ENCODE measurements at places on chromosomes 2 and 18. TPM values are rescaled to one million over a fixed set of nuclear protein-coding genes. Genes with fewer than 3 reads are reported as not detected.

IL18R1 gene
- total RNA-seq = 15.8 TPM

DNA sequence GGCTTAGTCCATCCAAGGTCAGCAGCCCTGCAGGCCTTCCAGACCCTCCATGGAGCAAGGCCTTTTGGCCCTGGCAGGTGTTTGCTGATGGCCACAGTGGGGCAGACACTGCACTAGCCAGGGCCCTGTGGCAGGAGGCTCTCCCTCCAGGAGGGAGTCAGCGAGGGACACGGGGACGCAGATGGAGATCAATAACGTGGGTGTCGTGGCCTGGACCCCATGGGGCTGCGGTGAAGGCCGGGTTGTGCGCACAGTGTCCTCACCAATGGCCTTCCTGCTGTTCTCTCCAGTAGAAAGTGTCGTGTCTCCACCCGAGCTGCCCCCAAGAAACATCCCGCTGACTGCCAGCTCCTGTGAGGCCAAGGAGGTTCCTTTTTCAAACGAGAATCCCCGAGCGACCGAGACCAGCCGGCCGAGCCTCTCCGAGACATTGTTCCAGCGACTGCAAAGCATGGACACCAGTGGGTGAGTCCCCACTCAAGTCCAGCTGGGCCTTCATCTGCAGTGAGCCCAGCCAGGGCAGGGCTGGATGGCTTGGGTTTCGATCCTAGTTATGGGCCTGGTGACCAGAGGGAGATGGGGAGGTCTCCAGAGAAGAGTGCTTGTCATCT, 65.4 kb downstream of the INPP5D start:
- DNase-seq = no peak

DNA sequence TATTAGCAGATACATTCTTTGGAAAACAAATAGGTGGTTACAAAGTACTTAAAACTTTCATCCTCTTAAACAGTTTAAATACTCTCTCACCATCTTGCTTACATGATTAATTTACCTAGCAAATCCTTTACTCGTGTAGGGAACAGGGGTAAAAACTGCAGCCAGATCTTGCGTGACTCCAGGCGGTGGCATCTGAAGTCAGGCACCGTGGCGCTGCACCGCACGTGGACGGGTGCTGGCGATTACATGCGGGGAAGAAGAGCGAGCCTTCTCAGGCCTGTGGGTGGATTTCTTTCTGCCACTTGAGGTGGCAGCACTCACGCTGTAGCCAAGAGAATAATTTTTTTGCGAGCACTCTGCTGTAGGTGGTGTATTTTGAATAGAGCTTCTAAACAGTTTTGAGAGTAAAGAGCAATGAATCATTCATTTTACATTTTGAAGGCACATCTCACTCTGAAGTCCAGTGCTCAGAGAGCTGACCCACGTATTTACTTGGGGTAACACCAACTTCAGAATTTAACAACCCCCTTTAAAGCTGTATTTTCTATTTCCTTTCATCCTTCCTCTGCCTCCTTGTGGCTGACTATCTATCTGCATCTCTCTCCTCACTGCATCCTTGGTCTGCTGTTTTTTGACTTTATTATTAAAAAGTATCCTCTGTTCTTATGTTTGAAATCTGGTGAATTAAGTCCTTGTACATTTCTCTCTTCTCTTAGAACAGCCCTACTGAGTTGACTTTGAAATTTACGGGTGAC, 68.9 kb downstream of the EPAS1 start:
- no peak for DNase-seq

DNA sequence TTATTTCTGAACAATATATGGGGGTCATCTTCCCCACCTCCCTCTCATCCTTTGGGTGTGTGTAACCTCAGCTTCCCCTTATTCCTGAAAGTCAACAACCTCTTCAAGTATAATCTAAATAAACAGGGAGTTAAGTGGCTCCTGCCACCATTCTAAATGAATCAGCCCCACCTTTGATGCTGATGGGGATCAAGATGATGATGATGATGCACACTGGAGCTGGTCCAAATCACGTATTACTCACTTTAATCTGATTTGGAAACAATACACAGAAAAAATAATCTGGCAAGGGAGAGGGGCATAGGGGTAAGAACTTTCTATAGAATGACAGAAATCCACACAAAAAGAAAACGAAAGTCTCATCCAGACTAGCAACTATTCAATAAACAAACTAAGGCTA, 7.1 kb downstream of the ACVR1 start:
- no peak for DNase-seq

DNA sequence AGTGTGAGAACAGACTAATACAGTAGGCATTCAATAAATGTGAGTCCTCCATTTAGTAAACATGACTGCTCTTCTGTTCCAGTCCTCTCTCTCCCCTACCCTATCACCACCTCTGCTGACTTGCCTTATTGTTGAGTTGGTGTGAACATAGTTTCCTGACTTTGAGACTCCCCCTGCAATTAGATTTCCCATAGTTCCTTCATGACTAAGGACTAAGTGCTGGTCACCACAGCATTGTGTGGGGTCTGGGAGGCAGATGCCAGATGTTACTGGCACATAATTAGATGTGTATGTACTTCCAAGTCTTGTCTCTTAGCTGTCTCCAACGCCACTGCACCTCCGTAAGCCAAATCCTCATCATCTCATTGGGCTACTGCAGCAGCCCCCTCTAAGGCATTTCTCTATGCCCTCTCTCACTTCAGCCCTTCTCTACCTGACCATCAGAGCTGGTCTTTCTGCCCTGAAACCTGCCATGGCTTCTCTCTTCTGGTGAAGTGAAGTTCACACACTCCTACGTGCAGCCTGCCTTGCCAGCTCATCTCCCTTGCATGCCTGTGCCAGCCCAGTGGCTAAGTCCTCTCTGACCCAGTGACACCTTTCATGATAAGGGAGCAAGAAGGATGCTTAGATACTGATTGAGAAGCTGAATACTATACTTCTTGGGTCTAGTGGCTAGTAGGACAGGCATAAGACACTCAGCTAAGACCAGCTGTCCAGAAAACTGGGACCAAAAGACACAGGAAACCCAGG, 81.6 kb upstream of the ALPP start:
- DNase-seq = no peak

DNA sequence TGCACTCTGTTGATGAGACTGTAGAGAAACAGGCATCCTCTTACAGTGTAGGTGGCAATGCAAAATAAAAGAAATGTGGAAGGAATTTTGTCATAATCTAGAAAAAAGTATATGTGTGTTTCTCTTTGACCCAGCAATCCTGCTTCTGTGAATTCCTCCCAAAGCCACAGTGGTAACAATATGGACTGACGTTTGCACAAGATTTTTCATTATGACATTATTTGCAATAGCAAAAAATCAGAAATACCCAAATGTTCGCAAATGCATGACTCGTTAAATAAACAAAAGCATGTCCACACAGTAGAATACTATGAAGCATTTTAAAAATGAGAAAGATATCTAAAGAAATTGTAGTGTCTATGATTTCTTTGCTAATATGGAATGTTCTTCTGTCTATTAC, 255.2 kb upstream of the NRP2 start:
- no peak for DNase-seq
